H1 (cell line): ENCODE measurements at places on chromosomes 12 and 14. TPM values are rescaled to one million over a fixed set of nuclear protein-coding genes. Genes with fewer than 3 reads are reported as not detected.
A peak's percentile ranks its signal among the peaks of the same experiment; 100 is the strongest.

DNA sequence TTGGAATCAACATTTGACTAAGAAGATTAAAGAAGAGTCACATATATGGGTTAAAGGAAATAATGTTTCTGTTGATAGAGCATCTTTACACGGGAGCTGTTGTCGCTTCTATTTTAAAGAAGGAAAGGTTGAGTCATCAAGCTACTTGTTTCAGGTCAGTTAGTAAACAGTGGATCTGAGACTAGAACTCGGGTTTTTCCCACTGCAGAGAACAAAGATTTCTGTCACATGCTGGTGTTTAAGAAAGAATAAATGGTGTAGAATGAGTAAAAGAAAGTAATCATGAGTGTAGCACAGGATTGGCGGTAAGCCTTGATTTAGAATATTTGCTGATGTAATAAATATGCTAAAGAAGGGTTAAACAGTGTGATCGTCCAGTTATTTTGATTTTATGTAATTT lies 455.5 kb downstream of the AEBP2 start:
- no peak overlapping the region for H3K27ac ChIP-seq
- H3K4me3 ChIP-seq, result no peak overlapping the region
- no peaks in the 10 kb centered on the region for H3K4me1 ChIP-seq
- no peaks in the 10 kb centered on the region for H3K27me3 ChIP-seq
- no peaks in the 10 kb centered on the region for H3K36me3 ChIP-seq

GRCh38 chr12:93361151-93361919 lies 16.4 kb upstream of the NUDT4 start:
- H3K4me3 ChIP-seq, result no peak overlapping the region
- no peaks in the 10 kb centered on the region for H3K4me1 ChIP-seq
- H3K27ac ChIP-seq, result no peak overlapping the region
- no peaks in the 10 kb centered on the region for H3K27me3 ChIP-seq
- H3K36me3 ChIP-seq, result no peaks in the 10 kb centered on the region
- DNase-seq, result no peak

GRCh38 chr12:62379026-62379722 lies 87.5 kb upstream of the MON2 start:
- H3K27ac ChIP-seq, result no peak overlapping the region
- no peak for DNase-seq
- H3K4me3 ChIP-seq, result no peak overlapping the region

DNA sequence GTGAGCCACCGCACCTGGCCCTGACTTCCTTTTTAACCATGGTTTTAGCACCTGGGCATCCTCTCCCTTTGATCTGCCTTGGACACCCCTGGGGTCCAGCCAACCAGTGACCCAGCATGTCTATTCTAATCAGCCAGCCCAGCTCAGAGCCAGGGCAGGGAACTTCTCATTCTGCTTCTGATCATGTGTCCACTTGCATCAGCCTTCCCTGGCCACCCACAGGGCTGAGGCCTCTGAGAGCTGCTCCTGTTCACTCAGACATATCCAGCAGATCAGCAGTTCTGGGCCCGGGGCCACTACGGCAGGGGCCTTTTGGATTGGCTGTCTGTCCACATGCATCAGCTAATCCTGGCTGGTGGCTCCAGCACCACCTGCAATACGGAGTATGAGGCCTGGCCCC lies 117.9 kb upstream of the MAP1LC3B2 start:
- no peak for DNase-seq
- H3K4me1 ChIP-seq, result 0 out of 2 replicates have a peak, but pooled peaks cover 2% of the 10 kb centered on the region
- no peaks in the 10 kb centered on the region for H3K27me3 ChIP-seq
- H3K4me3 ChIP-seq, result no peak overlapping the region
- no peak overlapping the region for H3K27ac ChIP-seq

GRCh38 chr12:18431771-18432170 lies 170.5 kb downstream of the PIK3C2G start:
- H3K27me3 ChIP-seq, result no peaks in the 10 kb centered on the region
- H3K4me1 ChIP-seq, result no peaks in the 10 kb centered on the region; the same call in 1 of the 2 replicates
- H3K4me3 ChIP-seq, result no peak overlapping the region
- H3K36me3 ChIP-seq, result no peaks in the 10 kb centered on the region
- DNase-seq, result no peak

- DNase-seq, result no peak
- no peaks in the 10 kb centered on the region for H3K4me1 ChIP-seq
- no peaks in the 10 kb centered on the region for H3K36me3 ChIP-seq
- H3K4me3 ChIP-seq, result no peak overlapping the region
Measured at GRCh38 chr14:78358591-78358990, 188.4 kb downstream of the NRXN3 start.

- H3K4me3 ChIP-seq, result peak overlapping the region; percentile 89
- no peaks in the 10 kb centered on the region for H3K27me3 ChIP-seq
- no peak for DNase-seq
- peak overlapping the region; percentile 93 for H3K27ac ChIP-seq
- H3K36me3 ChIP-seq, result peaks cover 41% of the 10 kb centered on the region
- H3K4me1 ChIP-seq, result peaks cover 15% of the 10 kb centered on the region
Measured at GRCh38 chr12:46371718-46372543, 642 bp downstream of the SLC38A2 start.

DNA sequence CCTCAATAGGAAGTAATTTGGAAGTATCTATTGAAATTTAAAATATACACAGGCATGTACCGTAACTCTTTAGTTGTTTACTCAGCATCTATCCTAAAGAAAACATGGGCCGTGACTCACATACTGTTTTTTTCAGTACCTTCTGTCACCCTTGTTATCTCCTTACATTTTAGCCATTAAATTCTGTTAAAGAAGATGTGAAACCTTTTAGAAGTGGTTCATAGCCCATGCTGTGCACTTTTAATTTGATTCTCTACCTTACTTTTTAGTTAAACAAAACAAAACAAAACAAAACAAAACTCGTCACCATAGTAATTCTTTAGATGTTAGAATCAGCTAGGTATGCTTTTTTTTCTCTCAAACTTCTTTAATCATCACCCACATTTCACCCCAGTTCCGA lies 494.4 kb upstream of the RGS6 start:
- H3K36me3 ChIP-seq, result no peaks in the 10 kb centered on the region
- no peak for DNase-seq
- no peaks in the 10 kb centered on the region for H3K4me1 ChIP-seq
- H3K27ac ChIP-seq, result no peak overlapping the region

DNA sequence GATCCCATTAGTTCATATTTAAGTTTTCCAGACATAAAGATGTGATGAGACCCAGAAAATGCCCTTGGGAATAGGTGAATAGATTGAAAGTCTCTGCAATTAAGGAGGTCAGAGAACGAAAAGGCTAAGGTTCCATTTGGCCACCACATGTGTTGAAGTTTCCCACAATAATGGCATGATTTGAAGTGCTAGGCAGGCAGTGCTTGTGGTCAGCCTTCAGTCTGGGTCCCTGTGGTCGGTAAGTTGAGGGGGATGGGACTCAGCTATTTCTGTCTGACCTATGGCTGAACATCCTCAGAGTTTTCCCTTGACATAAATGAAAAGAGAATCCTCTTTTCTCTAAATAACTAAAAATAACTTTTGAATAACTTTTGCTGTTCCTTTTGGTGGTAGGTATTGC lies 92.4 kb downstream of the PELI2 start:
- H3K4me3 ChIP-seq, result no peak overlapping the region
- H3K36me3 ChIP-seq, result no peaks in the 10 kb centered on the region
- H3K27me3 ChIP-seq, result no peaks in the 10 kb centered on the region
- no peaks in the 10 kb centered on the region for H3K4me1 ChIP-seq
- H3K27ac ChIP-seq, result no peak overlapping the region

The DACT1 gene
- 26.2 and 29.8 TPM in 2 replicates for total RNA-seq

The C12orf50 gene
- total RNA-seq, result not detected in 2 replicates

The CMA1 gene
- total RNA-seq, result not detected in 2 replicates

The KLRC1 gene
- total RNA-seq, result not detected in 2 replicates

The SLC25A47 gene
- not detected in 2 replicates for total RNA-seq

The NDUFB1 gene
- 124 and 127 TPM in 2 replicates for total RNA-seq

The MYRFL gene
- 1.4 and 2.0 TPM in 2 replicates for total RNA-seq

The IL26 gene
- not detected in 2 replicates for total RNA-seq

The RAB15 gene
- 58.1 and 59.2 TPM in 2 replicates for total RNA-seq

The PTGR2 gene
- 14.0 and 17.5 TPM in 2 replicates for total RNA-seq

The MIPOL1 gene
- 18.6 and 23.9 TPM in 2 replicates for total RNA-seq
